Stromal cell of bone marrow (primary cell): ENCODE measurements at places on chromosomes 5 and 9.

DNA sequence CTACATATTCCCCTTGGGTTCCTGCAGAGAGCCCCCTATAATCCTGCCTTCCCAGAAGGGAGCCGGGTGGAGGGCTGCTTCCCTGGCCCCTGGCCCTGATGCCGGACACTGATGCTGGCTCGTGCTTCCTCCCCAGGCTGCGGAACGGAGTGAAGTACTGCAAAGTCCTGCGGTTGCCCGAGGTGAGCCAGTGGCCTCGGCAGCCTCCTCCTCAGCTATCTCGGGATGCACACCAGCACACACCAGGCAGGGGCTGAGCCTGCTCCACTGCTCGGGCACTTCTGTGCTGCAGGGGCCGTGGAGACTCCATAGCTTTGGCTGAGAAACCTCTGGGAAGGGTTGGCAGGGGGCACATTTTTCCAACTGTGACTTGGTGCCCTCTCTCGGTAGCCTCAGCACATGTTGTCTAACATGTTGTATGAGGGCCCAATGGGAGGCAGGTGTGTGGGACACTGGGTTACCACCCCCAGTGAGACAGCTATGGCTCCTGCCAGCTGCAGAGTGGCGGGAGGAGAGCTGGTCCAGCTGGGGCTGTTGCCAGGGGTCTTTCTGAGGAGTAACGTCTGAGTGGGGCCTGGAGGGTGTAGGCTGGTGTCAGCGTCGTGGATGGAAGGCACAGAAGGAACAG lies 38.4 kb downstream of the USP20 start:
- DNase-seq: no peak

DNA sequence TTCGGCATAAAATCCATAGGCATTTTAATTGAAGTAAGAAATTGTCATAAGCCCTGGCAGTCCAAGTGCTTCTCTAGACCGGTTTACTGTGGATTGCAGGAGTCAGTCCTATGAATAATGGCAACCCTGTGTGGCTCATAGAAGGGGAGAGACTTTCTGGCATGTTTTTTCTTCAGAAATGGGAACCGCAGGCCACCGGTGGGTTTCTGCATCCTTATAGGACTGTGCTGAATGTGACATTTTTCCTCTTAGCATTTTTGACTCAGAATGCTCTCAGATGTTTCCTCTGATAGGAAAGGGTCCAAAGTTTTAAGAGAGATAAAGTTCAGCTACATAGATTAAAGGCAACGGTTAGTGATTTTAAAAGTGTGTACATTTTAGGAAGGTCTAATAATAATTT lies 6.3 kb downstream of the DAPK1 start:
- DNase-seq: no peak

DNA sequence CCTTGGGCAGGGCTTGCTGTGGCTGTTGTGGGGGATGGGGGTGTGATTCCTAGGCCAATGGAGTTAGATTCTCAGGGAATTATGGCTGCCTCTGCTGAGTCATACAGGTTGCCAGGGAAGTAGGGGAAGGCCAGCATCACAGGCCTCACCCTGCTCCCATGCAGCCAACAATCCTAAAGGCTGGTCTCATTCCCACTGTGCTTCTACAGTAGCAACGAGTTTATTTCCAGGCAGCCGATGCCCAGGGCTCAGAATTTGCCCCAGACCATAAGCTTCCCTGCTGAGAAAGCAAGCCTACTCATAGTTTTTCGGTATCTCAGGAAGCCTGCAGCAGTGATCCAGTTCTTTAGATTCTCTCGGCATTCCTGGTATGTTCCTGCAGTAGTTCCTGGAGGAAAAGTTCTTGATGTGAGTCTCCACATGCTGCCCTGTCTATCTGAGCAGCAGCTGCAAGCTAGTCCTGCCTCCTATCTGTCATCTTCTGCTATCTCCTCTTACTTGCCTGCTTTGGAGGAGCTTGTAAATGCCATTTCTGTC lies 59.3 kb upstream of the SELENOP start:
- no peak for DNase-seq

DNA sequence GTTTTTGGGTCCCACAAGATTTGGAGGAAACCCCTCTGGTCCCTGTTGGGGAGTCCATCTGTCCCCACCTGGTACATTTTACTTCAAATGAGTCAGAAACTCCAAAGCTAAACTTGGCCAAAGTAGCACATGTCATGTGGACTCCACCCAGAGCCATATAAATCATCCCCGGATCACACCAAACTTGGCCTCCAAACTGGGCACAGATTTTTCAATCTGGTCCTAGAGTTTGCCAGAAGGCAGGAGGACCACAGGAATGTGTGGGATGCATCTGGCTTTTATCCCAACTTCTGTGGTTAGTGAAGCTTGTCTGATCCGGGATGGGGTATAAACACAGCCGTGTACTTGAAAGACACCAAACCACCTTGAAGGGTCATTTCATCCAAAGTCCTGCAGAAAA lies 66.3 kb downstream of the MAT2B start:
- peak; percentile 54 for DNase-seq

DNA sequence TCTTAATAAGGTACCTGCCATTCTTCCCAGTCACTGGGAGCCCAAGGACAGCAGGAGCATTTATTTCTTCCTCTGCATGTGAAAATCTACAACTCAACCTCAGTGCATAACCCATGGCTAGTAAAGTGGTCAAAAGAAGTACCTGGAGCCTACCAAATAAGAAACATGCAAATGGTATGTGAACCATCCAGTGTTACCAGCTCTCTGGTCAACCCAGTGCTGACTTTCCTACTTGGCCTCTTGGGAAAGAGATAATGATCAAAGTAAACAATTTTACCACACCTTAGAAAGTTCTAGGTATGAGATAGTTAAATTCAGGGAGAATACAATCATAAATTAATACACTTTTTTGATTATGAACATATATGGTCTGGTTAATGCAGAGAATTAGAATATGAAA lies 325.6 kb downstream of the ENC1 start:
- DNase-seq: no peak

DNA sequence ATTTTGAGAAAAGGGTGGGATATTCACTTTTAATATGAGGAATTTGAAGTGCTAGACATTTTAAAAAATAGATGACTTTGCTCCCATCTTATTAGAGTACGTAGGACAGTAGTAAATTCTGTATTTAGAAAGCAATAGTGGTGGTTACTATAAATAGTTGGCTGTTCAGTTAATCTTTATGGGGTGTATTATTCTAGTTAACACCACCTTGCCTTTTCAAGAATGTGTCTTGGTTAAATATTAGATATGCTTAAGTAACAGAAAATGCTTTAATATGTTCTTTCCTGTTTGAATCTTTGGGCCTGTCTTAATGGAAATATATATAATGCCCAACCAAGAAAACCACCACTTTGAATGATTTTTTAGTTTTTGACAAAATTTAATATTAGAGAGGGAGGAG lies 608.7 kb upstream of the FAM174A start:
- DNase-seq: no peak

GRCh38 chr9:112793213-112793810 lies 42.8 kb downstream of the SNX30 start:
- DNase-seq: no peak

DNA sequence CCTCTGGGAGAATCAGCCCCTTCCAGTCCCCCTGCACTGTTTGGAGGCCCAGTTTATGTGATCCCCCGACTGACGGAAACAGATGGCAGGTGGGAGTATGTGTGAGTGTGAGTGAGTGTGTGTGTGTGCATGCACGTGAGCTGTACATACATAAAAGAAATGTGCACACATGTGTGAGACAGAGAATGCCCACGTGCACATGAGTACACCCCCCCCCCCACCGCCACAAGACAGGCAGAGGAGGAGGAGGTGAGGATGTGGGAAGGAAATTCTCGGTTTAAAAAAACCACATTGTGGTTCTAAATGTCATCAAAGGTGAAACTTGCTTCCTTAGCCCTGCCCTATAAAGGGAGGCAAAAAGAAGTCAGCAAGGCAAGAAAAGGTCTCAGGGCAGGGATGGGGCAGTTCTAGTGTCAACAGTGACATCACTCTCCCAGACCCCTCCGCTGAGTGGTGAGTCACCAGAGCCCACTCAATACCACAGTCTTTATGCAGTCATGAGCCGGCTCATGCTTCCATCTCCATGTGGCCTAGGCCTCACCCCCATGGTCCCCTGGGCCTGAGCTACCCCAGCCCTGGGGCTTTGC lies 79.2 kb upstream of the HSPA9 start:
- DNase-seq: no peak

- no peak for DNase-seq
These were observed 1.5 kb upstream of the LYSMD3 start for GRCh38 chr5:90530736-90531487.

DNA sequence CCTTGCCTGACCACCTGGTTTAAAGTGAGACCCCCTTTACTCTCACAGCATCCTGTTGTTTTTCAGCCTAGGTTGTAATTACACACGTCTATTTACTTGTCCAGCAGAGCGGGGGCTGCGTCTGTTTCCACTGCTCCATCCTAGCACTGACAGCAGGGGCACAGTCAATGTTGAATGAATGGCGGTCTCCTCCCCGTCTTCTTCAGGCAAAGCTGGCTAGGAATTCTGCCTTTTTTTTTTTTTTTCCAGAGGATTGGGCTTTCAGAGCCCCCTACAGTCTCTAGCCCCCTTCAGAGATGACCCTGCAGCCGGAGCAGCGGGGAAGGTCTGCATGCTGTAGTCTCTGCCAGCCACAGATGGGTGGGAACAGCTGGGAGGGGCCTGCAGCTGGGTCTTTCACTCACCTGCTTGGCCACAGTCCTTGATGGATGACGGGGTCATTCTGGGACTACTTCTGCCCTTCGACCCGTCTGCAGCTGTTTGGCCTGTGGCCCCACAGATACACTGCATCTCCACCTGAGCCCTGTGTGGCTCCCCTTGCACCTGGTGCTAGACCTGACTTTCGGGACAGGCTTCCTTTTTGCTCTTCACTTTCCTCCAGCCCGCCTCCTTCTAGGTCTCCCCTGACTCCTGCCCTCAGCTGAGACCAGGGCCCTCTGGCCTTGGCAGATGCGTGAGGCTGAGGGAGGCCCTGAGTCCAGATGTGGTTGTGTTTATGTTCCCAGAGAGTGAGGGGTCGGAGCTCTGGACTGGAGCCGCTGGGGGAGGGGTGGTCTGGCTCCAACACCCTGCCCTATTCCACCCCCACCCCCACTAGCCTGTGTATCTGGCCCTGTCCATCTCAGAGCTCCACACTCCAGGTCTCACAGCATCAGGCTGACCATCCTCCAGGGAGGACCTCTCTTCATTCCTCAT lies 8.0 kb downstream of the PITX1 start:
- no peak for DNase-seq

DNA sequence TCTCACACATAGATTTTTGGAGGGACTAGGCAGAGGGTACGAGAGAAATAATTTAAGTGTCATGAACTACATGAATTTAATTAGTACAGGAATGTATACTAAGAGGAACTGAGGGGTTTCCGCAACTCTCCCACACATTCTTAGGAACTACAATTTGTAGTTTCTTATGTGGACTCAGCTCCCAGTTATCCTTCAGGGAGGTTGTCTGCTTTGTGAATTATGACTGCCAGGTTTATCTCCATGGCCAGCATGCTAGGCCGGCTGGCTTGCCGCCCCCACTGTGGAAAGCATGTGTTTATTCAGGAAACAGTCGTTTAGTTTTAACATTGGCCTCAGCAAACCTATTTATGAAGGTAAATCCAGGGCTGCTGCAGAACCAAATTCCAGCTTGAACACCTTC lies 415.0 kb downstream of the KCTD16 start:
- no peak for DNase-seq

- DNase-seq: no peak
These were observed 110.5 kb upstream of the HMHB1 start for GRCh38 chr5:143701493-143701892.

DNA sequence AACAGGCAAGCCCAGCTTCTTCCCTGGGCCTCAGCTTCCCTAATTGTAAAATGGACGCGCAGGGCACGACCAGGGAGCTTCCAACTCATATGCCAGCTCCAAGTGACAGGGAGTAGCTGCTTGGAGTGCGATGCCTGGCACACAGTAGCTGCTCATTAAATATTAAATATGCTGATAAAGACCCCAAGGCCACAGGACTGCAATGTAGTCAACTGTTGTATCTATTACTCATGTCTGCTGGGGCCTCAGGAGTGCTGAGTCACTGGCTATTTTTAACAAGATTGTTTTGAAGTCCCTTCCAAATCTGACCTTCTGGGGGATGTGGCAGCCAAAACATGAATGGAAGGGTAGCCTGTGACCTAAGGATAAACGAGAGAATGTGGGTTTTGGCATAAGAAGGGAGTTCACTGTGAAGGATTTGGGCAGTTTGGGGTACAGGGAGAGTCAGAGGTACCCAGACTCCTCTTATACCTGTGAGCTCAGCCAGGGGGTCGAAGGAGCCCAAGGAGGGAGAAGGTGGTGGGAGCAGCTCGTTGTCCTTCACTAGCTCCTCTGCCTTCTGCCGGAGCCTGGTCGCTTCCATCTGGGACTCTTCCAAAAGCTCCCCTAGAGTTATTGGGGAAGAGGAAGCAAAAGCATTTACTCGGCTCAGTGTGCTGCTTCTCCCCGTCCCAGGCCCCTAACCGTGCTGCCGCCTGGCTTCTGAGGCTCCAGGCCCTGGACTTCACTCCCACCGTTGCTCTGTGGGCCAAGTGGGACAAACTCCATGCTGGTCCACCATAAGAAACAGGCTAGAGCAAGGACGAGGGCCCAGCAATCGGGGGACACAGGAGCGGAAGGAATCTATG lies 17.5 kb downstream of the TNIP1 start:
- DNase-seq: peak; percentile 64

- no peak for DNase-seq
These were observed 8.9 kb downstream of the ZFAND5 start for GRCh38 chr9:72356041-72356582.

DNA sequence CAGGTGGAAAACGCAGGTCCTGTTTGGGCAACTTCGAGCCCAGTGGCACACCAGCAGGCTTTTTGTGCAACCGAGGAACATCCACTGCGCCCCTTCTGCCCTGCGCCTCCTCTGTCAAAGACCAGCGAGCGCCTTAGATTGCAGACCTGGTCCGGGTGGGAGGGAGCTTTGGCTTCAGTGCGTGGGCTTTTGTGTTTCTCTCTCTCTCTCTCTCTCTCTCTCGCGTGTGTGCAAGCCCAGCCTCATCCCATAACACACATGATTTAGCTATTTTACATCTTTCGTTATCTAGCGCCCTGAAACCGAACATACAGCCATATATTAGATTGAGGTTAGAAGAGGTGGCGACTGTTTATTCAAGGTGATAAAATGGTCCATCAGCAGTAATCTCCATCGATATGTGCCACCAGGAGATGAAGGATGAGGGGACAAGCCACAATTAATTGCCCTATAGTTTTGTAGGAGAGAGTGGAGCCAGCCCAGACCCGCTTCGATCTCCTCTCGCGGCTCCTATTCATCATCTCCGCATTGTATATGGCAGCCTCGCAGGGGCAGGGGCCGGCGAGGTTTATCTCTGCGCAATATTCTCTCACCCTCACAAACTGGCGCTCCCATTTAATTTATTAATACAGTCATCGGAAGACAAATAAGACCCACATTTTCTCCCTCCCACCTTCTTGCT lies 5.3 kb downstream of the PRDM6 start:
- DNase-seq: no peak
